ENCODE measurements at places on chromosomes 11 and 22.

DNA sequence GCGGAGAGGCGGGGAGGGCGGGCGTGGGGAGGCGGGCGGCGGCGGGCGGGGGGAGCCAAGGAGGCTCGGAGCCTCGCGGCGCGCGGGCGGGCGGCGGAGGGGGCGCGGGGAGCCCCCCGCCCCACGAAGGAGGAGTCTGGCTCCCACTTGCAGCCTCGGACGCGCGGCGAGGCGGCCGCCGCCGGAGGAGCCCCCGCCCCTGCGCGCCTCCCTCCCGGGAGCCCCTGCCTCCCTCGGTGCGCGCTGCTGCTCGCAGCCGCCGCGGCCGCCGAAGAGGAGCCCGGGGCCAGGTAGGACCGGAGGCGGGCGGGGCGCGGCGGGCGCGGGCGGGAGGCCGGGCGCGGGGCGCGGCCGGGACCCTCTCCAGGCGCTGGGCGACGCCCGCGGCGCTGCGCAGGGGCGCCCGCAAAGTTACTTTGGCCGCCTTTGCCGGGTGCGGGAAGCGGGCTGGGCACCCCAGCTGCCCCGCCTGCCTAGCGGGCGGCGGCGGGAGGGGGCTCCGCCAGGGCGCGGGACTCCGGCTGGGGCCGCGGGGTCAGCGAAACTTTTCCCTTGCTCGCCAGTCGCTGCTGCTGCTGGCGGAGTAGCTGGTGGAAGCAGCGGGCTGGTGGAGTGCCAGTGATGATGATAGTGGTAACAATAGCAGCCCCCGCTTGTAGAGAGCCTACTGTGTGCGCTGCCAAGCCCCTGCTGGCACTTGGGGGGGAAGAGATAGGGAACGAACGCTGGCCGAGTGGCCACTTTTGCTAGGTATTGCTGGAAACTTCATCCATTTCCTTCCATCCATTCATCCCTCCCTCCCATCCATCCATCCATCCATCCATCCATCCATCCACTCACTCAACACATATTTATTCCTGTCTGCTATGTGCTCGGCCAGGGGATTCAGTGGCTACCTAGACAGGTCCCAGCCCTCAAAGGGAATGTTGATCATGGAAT, at the start of gene MPPED1:
TSS of gene MPPED1 (plus strand) at position 146 of the 939 bp plus-strand sequence. CDS start 12,972 bp downstream, outside the sequence.
- no peak for DNase-seq

GRCh38 chr11:105699203-105699602, 89.3 kb downstream of the GRIA4 start:
- DNase-seq, result no peak

- DNase-seq, result no peak
These were observed 76.7 kb downstream of the SVIP start for GRCh38 chr11:22752908-22753310.

- no peak for DNase-seq
These were observed 132.4 kb upstream of the ANO3 start for GRCh38 chr11:26199331-26200095.

DNA sequence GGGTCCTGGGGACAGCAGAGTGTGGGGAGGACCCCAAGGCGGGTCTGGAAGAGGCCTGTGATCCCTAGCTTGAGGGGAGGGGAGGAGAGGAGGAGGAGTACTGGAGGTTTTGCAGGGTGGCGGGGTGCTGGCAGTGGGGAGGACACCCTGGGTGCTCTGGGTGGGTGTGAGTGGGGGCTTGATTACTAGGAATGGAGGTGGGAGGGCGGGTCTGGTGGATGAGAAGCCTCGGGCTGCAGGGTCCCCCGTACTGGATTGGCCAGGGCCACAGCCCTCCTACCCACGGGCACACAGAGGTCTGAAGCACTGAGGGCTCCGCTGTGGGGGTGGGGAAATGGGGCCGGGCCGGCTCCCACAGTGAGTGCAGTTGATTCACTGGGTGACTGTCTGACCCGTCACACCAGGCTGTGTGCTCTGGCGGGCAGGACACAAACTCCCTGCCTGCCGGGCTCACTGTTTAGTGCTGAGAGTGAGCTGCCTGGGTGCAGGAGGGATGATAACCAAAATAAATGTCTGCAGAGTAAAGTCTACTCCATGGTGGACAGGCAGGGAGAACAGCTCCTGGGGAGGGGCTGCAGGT, 114.2 kb downstream of the CACNA1I start:
- no peak for DNase-seq

GRCh38 chr11:123429913-123430720, at the start of gene GRAMD1B:
Gene GRAMD1B, plus strand, starts transcription at chr11:123430269. Its CDS starts 524 bp downstream, at chr11:123430793.
- DNase-seq, result peak; percentile 76

DNA sequence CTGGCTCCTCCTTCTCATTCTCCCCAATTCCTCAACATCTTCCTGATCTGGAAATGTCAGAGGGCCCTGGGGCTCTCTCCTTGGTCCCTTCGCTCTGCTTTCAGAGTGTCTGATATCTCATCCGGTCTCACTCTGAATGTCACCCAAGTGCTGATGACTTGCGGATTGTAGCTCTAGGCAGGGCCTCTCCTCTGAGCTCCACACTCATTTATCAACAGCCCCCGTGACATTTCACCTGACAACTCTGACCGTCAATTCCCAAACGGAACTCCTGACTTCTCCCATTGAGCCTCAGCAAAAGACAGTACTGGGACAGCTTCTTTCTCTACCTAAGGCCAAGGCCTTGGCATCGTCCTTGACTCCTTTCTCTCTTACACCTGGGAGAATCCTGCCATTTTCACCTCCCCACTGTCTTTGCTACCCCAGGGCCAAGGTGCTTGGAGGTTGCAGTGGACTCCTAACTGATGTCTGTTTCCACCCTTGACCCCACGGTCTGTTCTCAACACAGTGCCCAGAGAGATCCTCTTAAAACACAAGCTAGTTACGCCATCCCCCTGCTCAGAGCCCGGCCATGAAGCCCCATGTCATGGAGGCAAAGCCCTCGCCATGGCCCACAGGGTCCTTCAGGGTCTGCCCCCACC, 57.5 kb upstream of the THY1 start:
- DNase-seq, result no peak

DNA sequence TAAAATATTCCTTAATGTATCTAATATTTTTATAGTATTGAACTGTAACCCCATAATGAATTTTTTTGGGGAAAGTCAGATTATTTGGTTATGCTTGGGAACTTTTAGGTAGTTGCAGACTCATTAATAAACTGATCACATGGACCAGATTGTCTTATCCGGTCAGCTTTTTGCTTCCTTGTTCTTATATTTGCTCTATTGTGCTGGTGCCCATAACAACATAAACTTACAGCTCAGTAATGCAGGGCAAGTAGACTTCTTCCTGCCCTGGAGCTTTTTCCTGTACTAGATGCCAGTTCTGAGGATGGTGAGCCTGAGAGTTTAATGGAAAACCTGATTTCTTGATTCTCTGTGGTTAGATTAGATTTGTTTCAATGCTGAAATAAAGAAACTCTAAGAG, 53.2 kb downstream of the MTMR3 start:
- no peak for DNase-seq

- DNase-seq, result no peak
These were observed 21.7 kb downstream of the CAVIN3 start for GRCh38 chr11:6298605-6299004.

DNA sequence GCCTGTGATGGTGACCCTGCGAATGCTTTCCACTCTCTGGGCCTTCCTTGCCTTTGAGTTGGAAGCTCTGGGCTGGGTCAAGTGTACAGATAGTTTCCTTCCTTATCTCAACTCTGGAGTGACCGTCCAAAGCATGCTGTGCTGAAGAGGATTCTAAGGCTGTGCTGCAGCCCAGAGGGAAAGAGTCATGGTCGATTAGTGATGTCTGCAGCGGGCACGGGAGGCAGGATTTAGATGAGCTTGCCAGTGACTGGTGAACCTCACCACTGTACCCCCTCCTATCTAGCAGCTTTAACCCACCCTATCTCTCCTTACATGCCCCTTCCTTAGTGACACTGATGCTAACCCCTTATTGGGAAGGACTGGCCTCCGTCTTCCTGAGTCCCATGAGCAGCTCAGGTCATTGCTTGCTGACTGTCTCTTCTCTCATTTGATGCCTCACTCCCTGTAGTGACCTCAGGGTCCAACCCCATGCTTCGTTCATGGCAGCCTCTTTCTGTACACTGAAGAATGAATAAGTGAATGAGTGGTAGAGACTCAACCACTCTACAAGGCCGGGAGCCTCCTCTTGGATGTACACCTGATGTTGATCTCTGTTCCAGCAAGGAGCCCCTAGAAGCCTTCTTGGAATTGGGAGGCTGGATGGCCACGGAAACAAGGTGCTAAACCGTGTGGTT, 6.7 kb downstream of the GNAZ start:
- DNase-seq, result no peak

DNA sequence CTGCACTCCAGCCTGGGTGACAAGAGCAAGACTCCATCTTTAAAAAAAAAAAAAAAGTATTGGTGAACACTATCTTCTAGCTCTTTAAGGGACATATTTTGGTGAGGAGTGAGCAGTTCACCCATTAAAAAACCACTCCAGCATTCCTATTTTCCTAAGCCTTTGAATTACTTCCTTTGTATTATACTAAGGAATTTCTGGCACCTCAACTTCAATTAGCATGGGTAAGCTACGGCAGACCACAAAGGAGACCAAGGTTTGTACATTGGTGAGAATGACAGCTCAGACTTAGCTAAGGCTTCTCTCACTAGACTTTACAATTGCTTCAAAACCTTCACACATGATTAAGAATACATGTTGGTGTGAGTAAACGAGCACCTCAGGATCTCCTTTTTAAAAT, 57.0 kb upstream of the BIRC3 start:
- DNase-seq, result no peak

GRCh38 chr22:27912101-27912500, 7.0 kb downstream of the PITPNB start:
- no peak for DNase-seq

GRCh38 chr22:47673557-47673956, 911.1 kb downstream of the TBC1D22A start:
- no peak for DNase-seq

- DNase-seq, result no peak
These were observed 10.0 kb downstream of the TPCN2 start for GRCh38 chr11:69058511-69059270.

DNA sequence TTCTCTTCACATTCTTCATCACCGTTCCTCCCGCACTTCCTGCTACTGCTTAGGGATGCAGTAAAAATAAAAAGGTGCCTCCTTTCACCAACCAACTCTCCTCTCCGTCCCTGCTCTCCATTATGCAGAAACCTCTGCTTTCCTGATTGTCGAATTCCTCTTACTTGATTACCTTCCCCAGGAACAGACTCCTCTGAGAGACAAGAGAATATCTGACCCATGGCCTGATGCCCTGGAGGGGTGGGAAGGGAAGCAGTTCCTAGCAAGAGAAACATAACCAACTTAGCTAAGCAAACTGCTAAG, 80.9 kb downstream of the TRIM29 start:
- no peak for DNase-seq

DNA sequence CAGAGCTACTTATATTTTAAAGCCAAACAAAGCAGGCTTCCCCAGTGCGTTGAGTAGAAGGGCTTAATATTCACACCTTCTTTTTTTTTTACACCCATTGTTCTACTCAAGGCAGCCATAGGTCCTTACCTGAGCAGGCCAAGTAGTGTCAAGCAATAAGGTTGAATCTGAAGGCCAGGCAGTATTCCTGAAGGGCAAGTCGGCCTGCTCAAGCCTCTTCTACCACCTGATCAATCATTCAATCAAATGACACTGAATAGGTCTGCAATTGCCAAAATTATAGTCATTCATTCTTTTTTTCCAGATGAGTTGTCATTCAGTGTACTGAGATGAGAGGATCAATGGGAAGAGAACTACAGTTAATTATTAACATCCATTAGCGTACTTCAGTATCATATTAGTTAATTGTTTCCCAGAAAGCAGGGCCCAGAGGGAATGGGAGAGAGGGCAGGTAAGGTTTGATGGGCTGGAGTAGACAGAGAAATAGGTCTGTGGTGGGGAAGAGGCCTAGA, 11.9 kb upstream of the PPP2R1B start:
- DNase-seq, result no peak

GRCh38 chr11:69956669-69957190, 121.4 kb upstream of the ANO1 start:
- no peak for DNase-seq

- no peak for DNase-seq
These were observed 82.8 kb downstream of the NAT10 start for GRCh38 chr11:34188181-34188580.

DNA sequence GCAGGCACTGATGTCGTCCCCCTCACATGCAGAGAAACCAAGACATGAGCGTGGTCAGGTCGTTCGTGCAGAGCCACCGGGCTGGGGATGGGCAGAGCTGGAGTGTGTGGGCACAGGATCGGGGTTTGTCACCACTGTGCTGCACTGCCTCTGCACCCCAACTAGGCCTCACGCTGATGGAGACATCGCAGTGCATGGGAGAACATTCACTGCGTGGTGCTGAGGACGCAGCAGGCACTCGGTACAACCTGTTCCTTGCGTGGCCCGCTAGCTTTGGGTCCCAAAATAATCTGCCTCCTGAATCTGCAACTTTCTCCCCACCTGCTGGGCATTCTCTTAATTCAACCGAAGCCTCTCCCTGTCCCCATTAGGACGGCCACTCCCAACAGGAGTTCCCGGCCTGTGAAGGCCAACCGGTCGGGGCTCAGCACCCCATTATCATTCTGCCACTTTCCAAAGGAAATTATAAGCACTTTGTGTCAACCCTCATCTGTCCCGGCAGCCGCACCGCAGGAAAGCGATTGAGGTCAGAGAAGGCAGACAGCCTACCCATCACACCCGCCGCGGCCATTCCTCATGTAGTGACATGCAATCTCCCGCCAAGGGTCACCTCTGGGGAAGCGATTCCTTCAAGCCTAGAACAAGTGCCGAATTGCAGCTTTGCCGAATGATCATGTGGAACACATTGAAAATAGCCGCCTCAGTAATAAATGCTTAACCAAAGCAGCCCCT, 490.4 kb downstream of the MN1 start:
- no peak for DNase-seq

DNA sequence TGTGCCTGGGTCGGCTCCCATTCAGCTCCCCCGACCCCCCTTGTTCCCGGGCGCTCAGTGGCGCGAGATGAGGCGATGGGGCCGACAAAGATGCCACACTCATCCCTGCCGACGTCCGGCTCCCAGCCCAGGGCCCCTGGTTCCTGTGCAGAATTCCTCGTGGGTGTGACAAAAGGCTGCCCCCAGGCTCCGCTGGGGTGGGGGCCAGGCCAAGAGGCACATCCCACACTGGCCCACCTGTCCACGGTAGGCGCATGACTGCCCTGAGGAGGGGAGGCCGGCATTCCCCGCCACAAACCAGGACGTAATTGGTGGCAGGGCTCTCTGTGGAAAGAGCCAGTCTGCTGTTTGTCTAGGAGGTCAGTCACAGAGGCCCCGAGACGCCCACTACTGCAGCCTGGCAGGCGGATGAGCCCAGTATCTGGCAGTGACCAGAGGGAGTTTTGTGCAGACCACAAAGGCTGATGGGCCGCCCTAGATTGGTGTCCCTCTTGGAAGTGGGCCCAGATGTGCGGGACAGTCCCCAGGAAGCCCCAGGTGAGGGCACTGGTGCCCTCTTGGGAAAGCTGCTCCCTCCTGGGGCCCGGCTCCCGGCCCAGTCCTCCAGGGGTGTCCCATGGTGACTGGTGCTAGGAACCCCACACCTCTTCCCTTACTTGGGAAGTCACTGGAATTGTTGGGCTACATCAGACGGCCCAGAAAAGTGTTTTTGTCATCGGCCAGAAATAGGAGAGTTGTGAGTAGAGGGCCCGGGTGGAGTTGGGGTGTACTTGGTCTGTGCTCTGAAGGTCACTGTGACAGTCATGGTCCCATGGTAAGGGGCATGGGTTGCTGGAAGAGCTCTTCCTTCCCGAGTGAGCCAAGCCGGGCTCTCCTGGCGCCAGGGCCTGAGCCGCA, 5.8 kb downstream of the CCND1 start:
- no peak for DNase-seq
